ENCODE measurements at places on chromosomes 12 and 14. TPM values are rescaled to one million over a fixed set of nuclear protein-coding genes. Genes with fewer than 3 reads are reported as not detected.

AICDA gene
- total RNA-seq: not detected

PMCH gene
- not detected for total RNA-seq

DNA sequence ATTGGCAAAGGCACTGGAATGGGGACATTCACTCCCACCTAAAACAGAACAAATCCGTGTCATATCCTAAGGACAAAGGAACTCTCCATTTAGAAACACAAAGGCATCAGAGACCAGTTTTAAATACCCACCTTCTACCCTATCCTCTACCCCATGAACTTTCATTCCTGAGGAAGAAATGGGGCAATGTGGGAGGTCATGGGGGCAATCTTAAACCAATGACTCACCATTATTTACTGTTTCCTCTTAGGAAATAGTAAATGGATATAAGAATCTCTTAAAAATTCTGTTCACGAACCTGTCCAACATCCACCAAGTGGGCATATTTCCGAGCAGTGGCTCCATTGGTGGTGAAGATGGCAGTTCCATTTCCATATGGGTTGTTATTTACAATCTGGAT is 19.4 kb downstream of the ALDH6A1 start:
- DNase-seq: no peak

GRCh38 chr12:78406828-78407227 is 457.7 kb upstream of the SYT1 start:
- DNase-seq: no peak

DNA sequence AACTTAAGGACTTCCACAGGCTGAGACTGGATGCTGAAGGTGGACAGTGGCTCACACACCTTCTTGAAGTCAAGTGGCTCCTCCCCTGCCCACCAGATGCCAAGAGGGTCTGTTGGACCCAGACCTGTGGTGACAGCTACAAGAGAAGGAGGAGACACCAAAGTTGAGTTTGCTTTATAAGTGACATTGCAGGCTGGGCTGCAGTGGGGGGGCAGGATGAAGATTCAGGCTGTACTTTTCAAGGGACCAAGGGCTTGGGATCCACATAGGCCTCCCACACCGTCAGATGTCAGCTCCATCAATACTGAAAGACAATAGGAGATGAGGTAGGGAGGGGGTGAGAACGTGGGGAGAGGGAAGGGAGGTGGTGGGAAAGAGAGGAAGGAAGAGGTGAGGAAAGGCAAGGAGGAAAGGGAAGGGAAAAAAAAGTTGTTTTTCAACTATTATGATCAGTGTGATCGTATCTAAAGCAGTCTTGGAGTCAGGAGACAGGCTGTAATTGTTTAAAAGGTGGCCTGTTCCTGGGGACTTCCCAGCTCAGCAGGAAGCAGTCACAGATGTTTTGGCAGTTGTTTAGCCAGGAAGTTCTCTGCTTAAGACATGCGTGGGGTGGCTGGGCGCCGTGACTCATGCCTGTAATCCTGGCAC is 84.1 kb upstream of the RESF1 start:
- peak; percentile 18 for DNase-seq

DNA sequence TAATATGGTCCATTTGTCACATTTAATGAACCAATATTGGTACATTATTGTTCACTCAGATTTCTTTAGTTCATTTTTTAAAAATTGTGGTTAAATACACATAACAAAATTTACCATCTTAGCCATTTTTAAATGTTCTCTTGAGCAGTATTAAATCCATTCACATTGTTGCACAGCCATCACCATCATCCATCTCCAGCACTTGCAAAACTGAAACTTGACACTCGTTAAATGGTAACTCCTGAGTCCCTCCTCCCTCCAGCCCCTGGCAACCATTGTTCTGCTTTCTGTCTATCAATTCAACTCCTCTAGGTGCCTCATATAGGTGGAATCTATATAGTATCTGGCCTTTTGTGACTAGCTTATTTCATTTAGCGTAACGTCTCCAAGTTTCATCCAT is 86.4 kb downstream of the ACACB start:
- DNase-seq: peak; percentile 67
